ENCODE measurements at places on chromosomes 1 and 21. TPM values are rescaled to one million over a fixed set of nuclear protein-coding genes. Genes with fewer than 3 reads are reported as not detected.

The ADAMTS5 gene
- 1.9 TPM for total RNA-seq

The BMP8A gene
- 5.6 TPM for total RNA-seq

The RGS7 gene
- 6.6 TPM for total RNA-seq

The SHISA4 gene
- 48.0 TPM for total RNA-seq

The C8B gene
- 0.25 TPM for total RNA-seq

The PTCH2 gene
- total RNA-seq = 36.8 TPM

The RUNX3 gene
- 5.7 TPM for total RNA-seq

The TNFSF4 gene
- total RNA-seq = 17.6 TPM

The NHLH1 gene
- 0.37 TPM for total RNA-seq

The B3GALNT2 gene
- 32.3 TPM for total RNA-seq

Data from testis (tissue), 5 donors.